ENCODE measurements at places on chromosomes 13 and 19.

- DNase-seq = no peak
Measured at GRCh38 chr13:84684048-84684662, 801.9 kb upstream of the SLITRK1 start.

GRCh38 chr19:42291435-42291810 lies 10.5 kb upstream of the PRR19 start:
- no peak for DNase-seq

- DNase-seq = no peak
Measured at GRCh38 chr13:40398065-40398464, 268.4 kb downstream of the FOXO1 start.

GRCh38 chr19:13977803-13978202 lies 25.5 kb downstream of the DCAF15 start:
- DNase-seq = no peak

DNA sequence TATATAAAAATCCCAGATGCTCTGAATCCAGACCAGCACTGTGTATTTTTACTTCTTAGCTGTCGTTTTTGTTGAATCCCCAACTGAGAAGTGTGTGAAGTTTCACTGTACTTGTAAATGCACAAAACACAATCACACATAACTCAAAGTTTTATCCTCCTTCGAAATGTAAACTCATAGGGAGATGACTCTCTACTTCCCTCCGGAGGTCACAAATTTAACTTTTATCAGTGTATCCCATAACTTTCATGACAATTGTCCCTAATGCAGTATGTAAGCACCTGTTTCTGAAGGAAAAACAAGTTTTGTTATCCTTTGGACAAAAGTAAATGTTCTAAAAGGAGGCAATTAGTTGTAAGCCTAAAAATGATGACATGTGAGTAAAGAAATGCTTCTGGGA lies 665.0 kb upstream of the SLITRK6 start:
- no peak for DNase-seq

GRCh38 chr13:50521831-50522149 lies 321.7 kb downstream of the DLEU7 start:
- no peak for DNase-seq

GRCh38 chr13:50071379-50071778 lies 56.1 kb downstream of the KCNRG start:
- DNase-seq = no peak

DNA sequence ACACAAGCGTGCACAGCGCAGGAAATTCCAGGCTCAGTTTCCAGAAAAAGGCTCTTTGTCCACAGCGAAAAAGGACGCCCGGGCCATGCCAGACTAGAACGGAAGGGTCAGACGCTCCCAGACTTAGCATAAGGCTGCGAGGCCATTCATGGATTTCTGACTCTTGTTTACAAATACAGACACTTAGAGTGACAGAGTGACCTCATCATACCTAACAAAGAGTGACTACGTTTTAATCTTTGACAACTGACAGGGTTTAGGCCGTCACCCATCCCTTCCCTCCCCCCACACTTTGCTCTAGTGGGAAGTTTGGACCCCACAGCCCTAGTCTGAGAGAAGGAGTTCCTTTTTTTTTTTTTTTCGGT lies 418 bp upstream of the ZNF709 start:
- no peak for DNase-seq

- no peak for DNase-seq
Measured at GRCh38 chr13:35760735-35761281, 284.3 kb upstream of the MAB21L1 start.

DNA sequence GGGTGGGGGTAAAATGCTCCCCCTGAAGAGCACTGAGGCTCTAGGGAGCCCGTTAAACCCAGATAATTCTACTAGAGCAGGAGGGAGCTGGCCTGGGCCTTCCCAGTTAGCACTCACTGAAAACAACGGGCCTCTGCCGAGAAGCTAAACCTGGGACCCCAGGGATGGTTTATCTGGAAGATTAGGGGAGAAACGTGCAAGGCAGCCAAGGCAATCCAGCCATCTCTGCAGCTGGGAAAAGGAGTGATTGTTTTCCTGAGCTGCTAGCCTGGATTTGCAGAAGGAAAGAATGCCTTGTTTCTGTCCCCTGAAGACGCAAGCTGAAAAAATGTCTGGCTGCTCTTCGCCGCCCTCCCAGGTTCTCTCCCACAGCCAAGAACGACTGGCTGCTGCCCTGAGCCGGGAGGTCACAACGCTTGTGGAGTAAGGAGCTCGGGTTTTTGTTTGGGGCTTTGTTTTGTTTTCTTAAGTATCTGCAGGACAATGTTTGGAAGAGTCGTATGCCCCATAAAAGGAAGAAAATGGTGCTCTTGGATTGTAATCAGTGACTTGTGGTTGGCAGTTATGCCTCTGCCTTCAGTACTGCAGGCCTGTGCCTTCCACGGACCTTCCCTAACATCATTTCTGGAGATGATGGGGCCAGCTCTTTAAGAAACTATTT lies 31.5 kb downstream of the COL4A2 start:
- no peak for DNase-seq

DNA sequence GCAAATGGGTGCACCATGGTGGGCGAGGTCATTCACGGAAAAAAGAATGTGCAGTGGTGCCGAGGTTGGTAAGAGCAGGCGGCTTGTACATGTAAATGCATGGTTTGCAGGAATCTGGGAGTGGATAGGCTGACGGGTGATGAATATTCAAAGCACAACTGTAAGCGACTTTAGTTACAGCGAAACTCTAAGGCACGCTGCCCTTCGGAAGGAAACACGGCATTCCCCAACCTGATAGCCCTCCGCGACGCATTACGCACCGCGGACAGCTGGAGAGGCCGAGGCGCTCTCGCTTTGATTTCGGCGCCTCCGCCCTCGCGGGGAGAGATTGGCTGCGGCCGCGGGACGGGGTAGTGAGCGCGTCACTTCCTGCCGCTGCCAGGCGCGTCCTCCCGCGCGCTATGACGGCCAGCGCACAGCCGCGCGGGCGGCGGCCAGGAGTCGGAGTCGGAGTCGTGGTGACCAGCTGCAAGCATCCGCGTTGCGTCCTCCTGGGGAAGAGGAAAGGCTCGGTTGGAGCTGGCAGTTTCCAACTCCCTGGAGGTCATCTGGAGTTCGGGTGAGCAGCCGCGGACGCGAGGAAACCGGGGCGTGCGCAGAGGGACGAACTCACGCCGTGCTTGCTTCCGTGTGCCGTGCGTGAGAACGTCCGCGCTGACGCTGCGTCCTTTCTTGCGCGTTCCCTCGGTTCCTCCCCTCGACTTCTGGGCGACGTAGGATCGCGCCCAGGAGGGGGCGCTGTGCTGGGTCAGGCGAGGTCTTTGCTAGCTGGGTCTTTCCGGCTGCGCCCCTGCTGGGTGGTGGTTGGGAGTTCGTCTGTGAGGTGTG lies at the start of gene NUDT15:
NUDT15 (plus strand) TSS at position 381 of the 828 bp plus-strand sequence; CDS start at position 402, 21 bp downstream.
- peak; percentile 99 for DNase-seq

GRCh38 chr19:1942078-1942933 lies 1.3 kb downstream of the CSNK1G2 start:
- peak; percentile 87 for DNase-seq

- DNase-seq = no peak
Measured at GRCh38 chr13:99367663-99368448, 60.7 kb upstream of the GPR183 start.

Measured in KBM-7 (cell line).